Amygdala (tissue), 56 donors: ENCODE measurements at places on chromosomes 2 and 18.

- no peak for DNase-seq
These were observed 39.9 kb downstream of the DARS1 start for GRCh38 chr2:135945526-135945925.

DNA sequence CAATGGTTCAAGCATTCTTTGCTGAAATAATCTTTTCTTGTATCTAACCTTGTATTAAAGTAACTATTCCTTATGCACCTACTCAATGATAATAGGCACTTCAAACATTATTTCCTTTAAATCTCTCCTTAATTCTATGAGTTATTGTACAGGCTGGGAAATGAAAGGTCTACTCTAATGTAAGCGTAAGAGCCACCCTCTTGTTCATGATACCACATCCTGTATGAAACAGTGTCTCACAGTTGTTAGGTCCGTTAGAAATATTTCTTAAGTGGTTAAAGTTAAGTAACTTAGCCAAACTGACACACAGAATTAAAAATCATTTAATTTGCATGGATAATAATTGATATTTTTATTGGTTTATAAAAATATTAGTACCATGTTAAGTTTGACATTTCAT lies 162.5 kb upstream of the RPRM start:
- no peak for DNase-seq

- no peak for DNase-seq
These were observed 124.9 kb downstream of the RDH14 start for GRCh38 chr2:18435426-18436037.

- no peak for DNase-seq
These were observed 1.1 kb downstream of the TRAF3IP1 start for GRCh38 chr2:238321467-238321866.

- no peak for DNase-seq
These were observed 89.0 kb downstream of the LPIN1 start for GRCh38 chr2:11835403-11835802.

- no peak for DNase-seq
These were observed 345.8 kb downstream of the SOCS6 start for GRCh38 chr18:70634576-70635147.

DNA sequence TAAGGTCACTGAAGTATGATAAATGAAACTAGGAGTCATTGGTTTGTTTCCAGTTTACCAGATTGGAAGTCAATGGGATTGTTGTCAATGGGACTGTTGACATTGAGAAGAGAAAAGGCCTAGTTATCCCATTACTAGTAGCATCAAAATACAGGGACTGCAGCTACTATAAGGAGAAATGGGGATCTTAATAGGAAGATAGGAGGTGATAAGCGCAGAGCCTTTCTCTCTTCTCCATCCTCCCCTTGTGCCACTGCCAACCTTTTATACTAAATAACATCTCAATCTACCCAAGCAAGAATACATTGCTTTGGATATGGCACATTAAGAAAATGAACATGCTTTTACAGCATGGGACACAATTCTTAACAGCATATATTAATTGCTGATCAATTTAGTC lies 10.5 kb upstream of the BBS5 start:
- DNase-seq: no peak

DNA sequence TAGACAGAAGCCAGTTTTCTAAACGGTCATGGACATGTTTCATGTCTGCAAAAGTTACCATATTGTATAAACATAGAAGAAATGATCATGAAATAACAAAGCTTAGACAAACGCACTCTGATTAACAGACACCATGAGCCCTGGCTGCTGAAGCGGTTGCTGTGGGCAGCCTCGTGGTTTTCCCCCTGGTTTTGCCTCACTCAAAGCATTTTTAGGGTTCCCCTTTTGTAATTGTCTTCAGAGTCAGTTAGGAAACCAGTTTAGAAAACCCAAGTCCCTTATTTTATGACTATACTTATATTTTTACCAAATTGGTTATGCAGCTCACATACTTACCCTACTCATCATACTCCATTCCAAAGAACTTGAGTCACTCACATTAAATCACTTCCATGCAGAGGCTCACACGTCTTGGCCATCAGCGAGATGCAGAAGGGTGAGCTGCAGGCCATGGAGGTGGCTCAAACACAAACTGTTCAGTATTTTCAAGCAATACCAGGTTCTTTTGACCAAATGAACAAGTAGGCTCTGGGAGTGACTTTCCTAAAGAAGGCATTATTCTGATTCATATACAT lies 105.6 kb upstream of the SALL3 start:
- DNase-seq: no peak

DNA sequence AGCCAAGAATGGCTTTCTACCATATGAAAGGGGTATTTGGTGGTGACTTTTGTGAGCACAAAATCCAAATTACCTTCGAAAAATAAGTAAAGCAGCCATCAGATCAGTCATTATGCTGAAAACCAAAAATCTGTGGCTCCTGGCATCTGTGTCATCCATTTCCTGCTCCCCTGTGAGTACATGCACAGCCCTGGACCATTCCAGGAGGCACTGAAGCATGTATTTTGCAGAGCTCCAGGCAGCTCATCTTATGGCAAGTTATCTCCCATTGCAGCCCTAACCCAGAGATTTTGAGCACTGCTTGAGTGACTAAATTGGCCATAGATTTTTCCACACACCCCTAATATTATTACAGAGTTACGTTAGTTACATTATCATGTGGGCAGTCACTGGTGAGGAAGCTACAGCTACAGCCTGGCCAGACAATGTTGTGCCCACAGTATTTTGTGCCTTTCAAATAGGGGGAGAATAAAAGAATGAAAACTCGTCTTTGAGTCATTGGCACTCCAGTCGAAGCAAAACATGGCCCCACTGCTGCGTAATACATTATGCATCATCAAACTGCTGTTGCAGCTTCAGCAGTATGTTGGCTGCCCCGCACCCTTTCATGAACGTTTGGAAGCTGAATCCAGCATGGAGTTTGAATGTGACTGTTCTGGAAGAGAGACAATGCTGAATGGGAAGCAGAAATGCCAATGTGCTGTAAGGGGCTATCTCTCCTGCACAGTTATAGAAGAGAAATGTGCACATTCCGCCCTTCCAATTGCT lies 702.2 kb downstream of the RNF144A start:
- no peak for DNase-seq
